Left ventricle myocardium inferior (tissue), 1 donor: ENCODE measurements at places on chromosomes 1 and 21. TPM values are rescaled to one million over a fixed set of nuclear protein-coding genes. Genes with fewer than 3 reads are reported as not detected.

DNA sequence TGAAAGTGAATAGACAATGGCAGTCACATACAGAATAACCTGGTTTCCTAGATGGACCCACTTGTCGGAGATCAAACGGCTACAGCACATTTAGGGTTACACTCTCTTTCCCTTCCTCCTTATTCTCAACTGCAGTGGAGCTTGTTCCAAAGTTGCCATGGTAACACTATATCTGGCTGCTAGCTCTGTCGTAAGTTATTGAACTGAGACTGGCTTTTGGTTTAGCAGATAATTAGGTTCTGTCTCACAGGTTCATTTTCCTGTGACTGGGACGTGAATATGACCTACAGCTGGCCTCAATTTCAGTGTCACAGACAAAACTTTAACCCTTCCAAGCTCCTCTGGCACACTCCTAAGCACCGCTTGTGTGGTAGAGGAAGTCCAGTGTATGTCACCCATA, 875.8 kb downstream of the USP25 start:
- H3K27me3 ChIP-seq: no peaks in the 10 kb centered on the region
- no peak for DNase-seq
- no peak overlapping the region for H3K4me3 ChIP-seq
- H3K36me3 ChIP-seq: peaks cover 6% of the 10 kb centered on the region
- H3K4me1 ChIP-seq: peaks cover 12% of the 10 kb centered on the region

DNA sequence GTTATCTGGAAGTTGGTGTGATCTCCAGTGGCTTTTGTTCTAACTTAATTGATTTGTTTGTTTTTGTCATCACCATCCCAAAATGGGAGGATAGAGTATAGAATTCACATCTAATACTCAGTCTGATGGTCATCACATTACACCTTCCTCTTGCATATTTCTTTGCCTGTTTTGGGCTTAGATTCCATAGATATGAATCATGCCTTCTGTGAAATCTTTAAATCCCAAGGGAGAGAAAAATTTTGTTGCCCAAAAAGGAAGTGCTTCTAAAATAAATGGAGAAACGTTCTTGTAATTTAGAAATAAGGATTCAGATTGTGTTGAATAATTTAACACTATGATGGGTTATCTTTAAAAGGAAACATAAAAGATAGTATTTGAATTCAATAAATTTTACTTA, 446.0 kb upstream of the LRRC7 start:
- H3K4me3 ChIP-seq: no peak overlapping the region
- DNase-seq: no peak
- H3K36me3 ChIP-seq: no peaks in the 10 kb centered on the region
- no peaks in the 10 kb centered on the region for H3K27me3 ChIP-seq

GRCh38 chr1:79396901-79397300, 390.4 kb upstream of the ADGRL4 start:
- no peaks in the 10 kb centered on the region for H3K36me3 ChIP-seq
- no peak for DNase-seq
- H3K27me3 ChIP-seq: no peaks in the 10 kb centered on the region
- no peaks in the 10 kb centered on the region for H3K4me1 ChIP-seq

GRCh38 chr1:179058487-179059483, 23.1 kb upstream of the TOR3A start:
- no peak for DNase-seq
- no peak overlapping the region for H3K4me3 ChIP-seq
- H3K36me3 ChIP-seq: peaks cover 32% of the 10 kb centered on the region

DNA sequence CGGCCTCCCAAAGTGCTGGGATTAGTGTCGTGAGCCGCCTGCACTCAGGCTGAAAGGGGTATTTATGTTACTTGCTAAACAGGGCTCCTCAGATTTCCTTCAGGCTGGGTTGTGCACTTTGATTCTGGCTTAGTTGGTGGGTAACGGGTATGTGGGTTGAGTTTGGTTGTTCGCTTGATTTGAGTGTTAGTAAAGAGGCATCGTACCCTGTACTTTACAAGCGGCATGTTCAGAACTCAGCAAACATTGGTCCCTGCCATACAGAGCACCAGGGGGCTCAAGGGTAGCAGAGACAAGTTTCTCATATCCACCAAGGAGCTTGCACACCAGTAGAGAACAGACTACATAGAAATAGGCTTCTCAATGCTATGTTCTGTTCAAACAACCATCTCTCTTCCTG, 147.8 kb downstream of the PGBD5 start:
- peaks cover 17% of the 10 kb centered on the region for H3K4me1 ChIP-seq
- DNase-seq: no peak
- H3K36me3 ChIP-seq: peaks cover 69% of the 10 kb centered on the region
- H3K4me3 ChIP-seq: no peak overlapping the region
- no peak overlapping the region for H3K27ac ChIP-seq

- no peak overlapping the region for H3K27ac ChIP-seq
- H3K36me3 ChIP-seq: no peaks in the 10 kb centered on the region
- H3K4me3 ChIP-seq: no peak overlapping the region
- peaks cover 43% of the 10 kb centered on the region for H3K4me1 ChIP-seq
- DNase-seq: no peak
Observed at GRCh38 chr1:151834239-151834638, 2.6 kb upstream of the RORC start.

DNA sequence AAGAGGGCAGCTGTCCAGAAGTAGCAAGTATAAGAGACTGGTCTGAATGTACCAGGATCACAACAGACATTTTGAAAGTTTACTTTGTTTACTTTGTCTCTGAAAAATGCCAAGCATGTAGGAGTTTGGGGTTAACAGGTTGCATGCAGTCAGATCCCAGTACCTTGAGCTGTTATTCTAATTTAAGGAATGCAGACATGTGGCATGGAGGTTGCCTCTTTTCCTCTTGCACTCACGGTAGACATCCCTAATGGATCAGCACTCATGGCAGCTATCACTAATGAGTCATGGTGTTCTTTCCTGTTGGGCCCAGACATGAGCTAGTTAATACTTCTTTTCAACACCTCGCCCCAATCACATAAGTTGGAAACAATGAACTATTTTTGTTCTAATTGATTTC, 67.3 kb downstream of the GADD45A start:
- H3K36me3 ChIP-seq: no peaks in the 10 kb centered on the region
- H3K27me3 ChIP-seq: no peaks in the 10 kb centered on the region
- peaks cover 79% of the 10 kb centered on the region for H3K4me1 ChIP-seq
- H3K4me3 ChIP-seq: no peak overlapping the region

Gene RPTN
- not detected for total RNA-seq

GRCh38 chr1:236000781-236001180, 64.1 kb downstream of the NID1 start:
- no peak for DNase-seq
- H3K36me3 ChIP-seq: peaks cover 73% of the 10 kb centered on the region
- no peak overlapping the region for H3K4me3 ChIP-seq
- H3K27ac ChIP-seq: peak overlapping the region; percentile 57
- H3K27me3 ChIP-seq: no peaks in the 10 kb centered on the region

GRCh38 chr1:224082146-224082545, 31.8 kb upstream of the FBXO28 start:
- no peak overlapping the region for H3K27ac ChIP-seq
- no peaks in the 10 kb centered on the region for H3K4me1 ChIP-seq
- H3K27me3 ChIP-seq: peaks cover 31% of the 10 kb centered on the region
- no peak overlapping the region for H3K4me3 ChIP-seq
- no peak for DNase-seq
- H3K36me3 ChIP-seq: no peaks in the 10 kb centered on the region
